ENCODE measurements at places on chromosomes 6 and 20.
A peak's percentile ranks its signal among the peaks of the same experiment; 100 is the strongest.

DNA sequence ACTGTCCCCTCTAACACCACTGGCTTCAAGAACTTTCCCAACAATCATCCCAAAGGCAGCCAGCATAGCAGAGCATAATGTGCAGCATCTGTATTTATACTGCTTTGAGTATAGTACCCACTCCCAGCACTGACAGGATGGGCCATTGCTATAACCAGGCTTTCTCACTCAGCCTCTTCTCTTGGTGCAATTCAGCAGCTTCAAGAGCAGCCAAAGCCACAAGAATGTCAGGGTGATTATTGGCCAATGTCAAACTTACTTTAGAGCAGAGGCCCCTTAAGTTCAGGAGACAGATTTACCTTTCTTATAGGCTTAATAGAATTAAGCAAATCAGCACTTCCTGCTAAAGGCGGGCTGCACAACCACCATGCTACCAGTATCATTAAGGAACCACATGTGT, 232.4 kb upstream of the RSPO3 start:
- no peak for DNase-seq

- DNase-seq = no peak
These were observed 102.6 kb upstream of the ZFP64 start for GRCh38 chr20:52294106-52294628.

- no peak for DNase-seq
These were observed 19.3 kb downstream of the TMEM74B start for GRCh38 chr20:1165521-1165920.

- DNase-seq = no peak
These were observed 48.7 kb downstream of the RIN2 start for GRCh38 chr20:19806806-19807190.

GRCh38 chr6:75331151-75331550, 46.6 kb upstream of the TMEM30A start:
- DNase-seq = no peak

DNA sequence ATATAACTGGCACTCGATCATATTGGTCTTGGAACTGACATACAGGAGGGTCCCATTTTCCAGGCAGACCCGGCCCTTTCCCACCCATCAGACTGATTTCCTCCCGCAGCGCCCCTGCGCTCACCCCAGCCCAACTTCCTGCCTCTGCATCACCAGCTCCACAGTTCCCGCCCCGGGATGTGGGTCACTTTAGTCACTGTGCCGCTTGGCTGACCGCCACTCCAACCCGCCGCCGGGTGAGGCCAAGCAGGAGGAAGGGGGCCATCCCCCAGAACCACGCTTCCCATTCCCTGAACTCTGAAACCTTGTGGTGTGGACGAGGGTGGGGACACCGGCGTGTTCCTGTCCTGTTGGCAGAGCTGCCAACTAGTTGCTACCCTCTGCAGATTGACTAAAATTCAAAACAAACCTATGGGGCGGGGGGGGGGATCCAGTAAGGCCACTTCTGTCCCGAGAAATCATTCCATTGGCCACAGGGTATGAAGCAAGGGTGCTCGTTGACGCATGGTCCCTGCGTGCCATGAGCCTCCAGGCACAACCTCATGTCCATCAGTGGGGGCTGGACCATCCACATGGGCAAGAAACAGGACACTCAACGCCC, 12.3 kb downstream of the TGM2 start:
- peak; percentile 27 for DNase-seq

DNA sequence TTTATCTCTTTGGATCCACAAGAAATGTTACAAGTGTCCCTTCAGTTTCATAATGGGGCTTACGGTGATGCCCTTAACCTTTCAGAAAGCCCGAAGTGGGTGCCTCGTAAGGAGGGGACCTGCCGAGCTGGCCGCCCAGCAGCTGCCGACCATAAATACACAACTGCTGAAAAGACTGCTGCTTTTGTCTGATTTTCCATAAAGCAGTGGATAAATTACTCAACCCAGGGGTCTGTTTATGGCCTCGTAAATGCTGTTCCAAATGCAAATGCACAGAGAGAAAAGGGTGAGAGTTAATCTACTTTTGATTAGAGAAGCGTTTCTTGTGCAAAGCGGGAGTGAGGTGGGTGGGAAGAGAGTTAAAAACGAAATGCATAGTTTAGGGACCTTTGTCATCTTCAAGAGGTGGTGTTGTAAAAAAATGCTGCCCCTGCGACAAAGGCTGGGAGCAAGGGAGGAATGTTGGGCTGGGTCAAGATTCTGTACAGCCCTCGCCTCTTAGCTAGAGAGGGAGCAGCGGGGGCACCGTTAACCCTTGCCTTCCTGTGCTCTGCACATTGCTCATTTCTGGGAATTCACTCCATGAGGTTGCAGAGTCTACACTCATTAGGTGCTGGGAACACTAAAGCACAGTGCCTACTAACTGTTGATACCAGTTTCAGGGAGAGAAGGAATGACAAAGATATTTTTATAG, 112.0 kb upstream of the MTHFD1L start:
- no peak for DNase-seq

GRCh38 chr6:33901822-33902456, 98.1 kb upstream of the MLN start:
- no peak for DNase-seq

- no peak for DNase-seq
These were observed 116.0 kb upstream of the MRPS10 start for GRCh38 chr6:42333612-42334011.

GRCh38 chr20:41344477-41344876, 3.9 kb downstream of the LPIN3 start:
- no peak for DNase-seq

DNA sequence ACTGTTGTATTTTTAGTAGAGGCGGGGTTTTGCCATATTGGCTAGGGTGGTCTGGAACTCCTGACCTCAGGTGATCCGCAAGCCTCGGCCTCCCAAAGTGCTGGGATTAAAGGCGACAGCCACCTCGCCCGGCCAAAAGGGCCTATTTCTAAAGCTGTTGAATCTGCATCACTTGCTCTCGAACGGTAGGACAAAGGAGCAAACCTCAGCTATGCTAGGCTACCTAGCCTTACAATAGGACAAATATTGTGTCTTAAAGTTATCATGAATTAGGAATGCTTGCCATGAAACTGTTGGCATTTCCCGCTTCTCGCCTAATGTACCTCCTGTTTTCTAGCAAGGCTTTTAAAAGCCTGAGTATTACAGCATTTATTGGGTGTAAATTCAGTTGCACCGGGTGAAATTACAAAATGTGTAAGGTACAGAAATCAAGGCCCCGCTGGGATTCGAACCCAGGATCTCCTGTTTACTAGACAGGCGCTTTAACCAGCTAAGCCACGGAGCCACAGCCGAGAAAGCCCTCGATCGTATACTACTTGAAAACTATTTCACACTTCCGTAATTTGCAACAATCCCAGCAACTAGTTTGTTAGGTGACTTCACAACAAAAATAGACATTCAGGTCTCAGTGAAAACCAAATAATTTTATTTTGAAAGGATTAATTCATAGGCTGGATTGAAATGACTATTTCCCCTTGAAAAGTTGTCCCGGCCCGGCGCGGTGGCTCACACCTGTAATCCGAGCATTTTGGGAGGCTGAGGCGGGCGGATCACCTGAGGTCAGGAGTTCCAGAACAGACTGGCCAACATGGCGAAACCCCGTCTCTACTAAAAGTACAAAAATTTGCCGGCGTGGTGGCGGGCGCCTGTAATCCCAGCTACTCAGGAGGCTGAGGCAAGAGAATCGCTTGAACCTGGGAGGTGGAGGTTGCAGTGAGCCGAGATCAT, 211.6 kb upstream of the ZNF184 start:
- DNase-seq = peak; percentile 89

DNA sequence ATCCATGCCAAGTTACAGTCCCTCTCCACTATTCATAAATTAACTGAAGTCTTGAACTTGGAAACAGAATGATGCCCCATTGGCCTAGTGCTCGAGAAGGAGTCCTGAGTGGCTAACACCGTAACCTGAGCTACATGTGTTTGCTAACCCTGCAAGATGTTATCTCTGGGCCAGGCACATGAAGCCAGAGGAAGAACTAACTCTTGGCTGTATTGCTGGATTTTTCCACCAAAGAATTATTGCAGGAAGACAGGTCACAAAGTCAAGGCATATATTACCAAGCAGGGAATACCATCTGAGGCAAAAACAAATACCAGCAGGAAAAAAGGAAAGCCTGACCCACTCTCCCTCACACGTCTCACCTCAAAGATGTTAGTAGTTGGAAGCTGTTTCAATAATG, 148.9 kb upstream of the PHACTR1 start:
- no peak for DNase-seq

GRCh38 chr6:106773522-106773921, 144.1 kb downstream of the QRSL1 start:
- no peak for DNase-seq

DNA sequence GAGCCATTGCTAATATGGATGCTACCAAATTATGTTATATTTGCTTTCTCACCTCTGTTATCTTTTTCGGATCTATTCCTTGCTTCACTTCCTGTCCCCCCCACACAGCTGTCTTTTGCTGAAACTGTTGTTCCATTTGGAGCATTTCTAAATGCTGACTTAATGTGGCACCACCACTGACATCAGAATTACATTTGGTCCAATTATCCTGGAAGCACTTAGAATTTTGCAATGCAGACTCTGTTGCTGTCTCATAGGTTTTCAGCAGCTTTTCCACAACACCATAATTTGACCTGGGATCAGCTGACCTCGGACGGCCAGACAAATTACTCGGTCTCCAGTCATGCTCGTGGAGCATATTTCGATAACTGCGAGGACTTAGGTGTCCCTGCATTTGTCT, 12.8 kb downstream of the KIAA0408 start:
- DNase-seq = no peak

- no peak for DNase-seq
These were observed 149.1 kb upstream of the FAM83B start for GRCh38 chr6:54697424-54697823.

DNA sequence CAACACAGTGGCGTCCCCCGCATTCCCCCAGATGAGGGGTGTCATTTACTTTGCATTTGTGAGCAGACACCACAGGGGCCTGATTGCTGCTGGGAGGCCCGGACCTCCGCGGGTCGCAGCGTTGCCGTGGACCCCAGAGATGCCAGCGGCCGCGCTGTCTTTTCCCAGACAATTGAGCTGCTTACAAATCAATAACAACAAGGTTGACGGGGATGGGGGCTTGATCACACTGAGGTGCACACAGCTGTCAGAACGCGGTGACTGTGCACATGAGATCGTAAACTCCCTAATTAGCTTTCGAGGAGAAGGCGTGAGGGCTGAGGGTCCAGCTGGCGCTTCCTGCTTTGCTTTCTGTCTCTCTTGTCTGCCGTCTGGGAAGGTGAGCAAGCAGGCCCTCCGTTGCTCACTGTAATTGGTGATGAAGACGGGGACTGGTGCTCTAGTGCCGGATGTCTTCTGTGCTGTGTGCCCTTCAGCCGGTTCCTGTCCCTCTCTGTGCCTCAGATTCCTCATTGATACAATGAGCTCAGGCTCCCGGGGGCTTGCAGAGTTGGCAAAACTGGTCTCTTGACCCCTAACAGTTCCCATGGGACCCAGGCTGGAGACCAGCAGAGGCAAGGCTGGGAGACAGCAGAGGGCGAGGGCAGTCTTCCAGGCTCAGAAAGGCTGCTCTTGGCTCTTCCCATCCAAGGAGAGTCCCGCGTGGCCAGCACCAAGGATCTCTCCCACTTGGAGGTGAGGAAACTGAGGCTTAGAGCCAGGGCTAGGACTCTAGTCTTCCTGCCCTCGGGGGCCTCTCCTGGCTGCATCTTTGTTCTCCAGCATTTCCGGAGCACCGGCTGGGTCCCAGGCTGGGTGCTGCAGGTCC, 126.0 kb upstream of the PMEPA1 start:
- DNase-seq = no peak

DNA sequence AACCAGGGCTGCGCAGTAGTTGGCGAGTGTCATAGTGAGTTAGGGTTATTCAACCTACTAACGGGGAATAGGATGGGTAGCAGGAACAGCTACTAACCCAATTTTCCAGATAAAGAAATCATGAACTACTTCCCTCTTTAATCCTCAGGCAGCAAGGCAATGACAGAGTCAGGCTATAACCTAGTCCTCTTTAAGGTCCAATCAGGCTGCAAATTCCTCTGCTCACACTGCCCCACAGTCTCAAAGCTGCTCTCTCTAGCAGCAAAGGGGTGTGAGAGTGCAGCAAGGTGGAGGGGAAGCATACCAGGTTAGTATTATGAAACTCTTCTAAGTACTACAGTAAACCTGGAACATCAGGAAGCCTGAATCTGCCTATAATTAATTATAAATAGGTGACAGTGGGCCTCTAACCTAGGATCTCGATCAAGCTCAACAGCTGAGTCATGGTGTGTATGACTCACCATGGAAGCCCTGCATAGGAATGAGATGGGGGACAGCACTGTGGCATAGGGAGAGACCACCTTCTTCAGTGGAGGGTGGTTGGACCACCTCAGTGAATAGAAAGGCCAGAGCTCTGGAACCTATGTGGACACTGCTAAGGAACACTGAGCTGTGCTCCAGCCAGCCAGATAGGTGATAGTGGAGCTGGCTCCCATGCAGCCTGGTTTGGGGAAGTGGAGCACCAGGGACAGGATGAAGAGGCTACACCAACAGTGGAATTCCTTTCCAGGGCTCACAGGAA, 7.9 kb downstream of the PEX6 start:
- no peak for DNase-seq

DNA sequence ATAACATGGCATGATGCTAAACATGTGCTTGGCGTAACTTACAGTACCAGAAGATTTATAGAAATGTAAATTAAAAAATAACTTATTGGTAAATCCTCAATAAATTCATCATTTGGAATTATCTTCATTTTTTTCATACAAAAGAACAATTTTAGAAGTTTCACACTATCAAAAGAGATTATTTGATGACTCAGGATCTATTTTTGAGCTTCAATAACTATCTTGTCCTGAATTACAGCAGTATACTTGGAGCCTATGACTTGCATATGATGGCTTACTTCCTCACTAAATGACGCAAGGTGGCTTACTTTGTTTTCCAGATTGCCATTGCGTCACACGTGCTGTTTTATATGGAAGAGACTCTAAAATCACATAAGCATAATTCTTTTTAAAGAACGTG, 49.2 kb downstream of the KHDRBS2 start:
- no peak for DNase-seq

DNA sequence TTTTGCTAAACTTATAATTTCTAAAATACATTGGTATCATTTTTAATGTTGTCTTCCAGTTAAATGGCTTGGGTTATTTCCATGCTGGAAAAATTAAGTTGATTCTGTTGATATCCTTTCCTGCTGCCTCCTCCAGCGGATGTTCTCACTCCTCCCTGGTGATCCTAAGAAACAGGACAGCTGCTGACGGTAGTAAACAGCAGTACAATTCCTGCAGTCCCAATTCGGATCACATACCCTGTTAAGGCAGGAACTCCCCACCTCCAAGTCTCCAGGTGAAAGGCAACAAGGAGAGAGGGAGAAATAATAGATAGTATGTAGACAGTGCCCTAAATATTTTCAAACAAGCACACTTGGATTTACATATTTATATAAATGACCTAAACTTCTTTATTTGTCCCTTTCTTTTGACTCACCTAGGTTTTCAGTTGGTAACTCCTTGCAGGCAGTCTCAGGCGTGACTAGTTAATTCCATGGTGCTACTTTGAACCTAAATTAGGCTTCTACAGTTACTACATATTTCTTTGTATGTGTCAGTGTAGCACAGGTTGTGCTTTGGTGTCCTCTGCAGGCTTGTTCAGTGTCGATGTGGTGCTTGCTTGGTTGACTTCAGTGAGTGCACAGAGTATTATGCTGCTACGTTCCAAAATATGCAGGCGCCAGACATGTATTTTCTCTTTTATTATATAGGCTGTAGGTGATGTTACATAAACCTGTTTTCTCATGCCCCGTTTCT, 126.0 kb downstream of the ADGRB3 start:
- no peak for DNase-seq

Measured in activated CD4-positive, alpha-beta T cell treated with anti-CD3 and anti-CD28 coated beads, Interleukin-2, Interleukin-4, amounts not matched to agents 100 ng/mL and 50 ng/mL, durations not matched to agents 16 hours and 8 hours (primary cell).